Suprapubic skin (tissue), 4 donors: ENCODE measurements at places on chromosomes 3 and 15.

GRCh38 chr3:152156880-152157279, 111.8 kb upstream of the MBNL1 start:
- H3K4me1 ChIP-seq = no peaks in the 10 kb centered on the region
- no peaks in the 10 kb centered on the region for H3K27me3 ChIP-seq
- no peak for DNase-seq
- no peaks in the 10 kb centered on the region for H3K36me3 ChIP-seq

GRCh38 chr3:161274691-161275298, 53.7 kb downstream of the NMD3 start:
- H3K4me3 ChIP-seq = no peak overlapping the region
- peaks cover 6% of the 10 kb centered on the region for H3K4me1 ChIP-seq
- DNase-seq = no peak
- no peak overlapping the region for H3K27ac ChIP-seq
- H3K36me3 ChIP-seq = no peaks in the 10 kb centered on the region

DNA sequence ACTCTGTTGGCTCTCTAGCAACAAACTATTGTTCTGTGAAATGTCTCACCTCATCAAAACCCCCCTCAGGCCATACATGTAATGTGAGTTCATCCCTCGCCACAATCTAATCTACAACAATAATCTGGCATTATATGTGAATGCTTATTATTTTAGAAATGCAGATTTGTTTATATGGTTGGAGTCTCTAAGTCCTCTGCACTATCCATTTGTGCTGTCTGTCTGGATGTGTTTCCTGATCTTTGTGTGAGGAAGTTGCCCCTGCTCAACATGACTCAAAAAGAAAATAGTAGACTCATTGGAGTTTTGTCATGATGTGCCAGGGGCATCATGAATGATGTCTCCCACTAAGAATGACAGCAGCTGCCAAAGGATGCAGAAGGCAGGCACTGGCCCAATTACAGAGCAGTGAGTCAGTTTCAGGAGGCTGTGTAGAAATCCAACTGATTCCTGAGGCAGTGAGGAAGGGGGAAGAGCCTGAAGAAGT, 161.6 kb upstream of the PDZRN3 start:
- no peak for DNase-seq
- no peaks in the 10 kb centered on the region for H3K27me3 ChIP-seq
- no peaks in the 10 kb centered on the region for H3K36me3 ChIP-seq

DNA sequence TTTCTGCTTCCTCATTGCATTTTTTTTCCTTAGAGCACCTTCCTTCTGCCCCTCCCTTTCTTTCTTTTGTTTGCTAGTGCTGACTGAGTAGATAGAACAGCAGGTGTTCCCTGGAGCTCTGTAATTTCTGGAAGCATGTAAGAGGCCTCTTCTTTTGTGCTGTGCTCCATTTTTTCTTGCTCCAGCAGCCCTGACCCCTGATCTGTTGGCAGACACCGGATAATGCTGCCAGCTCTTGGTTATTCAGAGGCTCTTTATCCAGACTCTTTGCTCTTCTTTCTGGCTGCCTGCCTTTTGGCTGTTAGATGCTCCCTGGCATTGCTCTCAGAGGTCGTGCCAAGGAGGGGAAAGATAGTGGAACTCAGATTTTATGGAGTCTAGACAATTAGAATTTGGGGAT, 104.4 kb upstream of the RBMS3 start:
- DNase-seq = no peak
- H3K36me3 ChIP-seq = no peaks in the 10 kb centered on the region
- H3K27me3 ChIP-seq = no peaks in the 10 kb centered on the region
- no peaks in the 10 kb centered on the region for H3K4me1 ChIP-seq
- H3K4me3 ChIP-seq = no peak overlapping the region

DNA sequence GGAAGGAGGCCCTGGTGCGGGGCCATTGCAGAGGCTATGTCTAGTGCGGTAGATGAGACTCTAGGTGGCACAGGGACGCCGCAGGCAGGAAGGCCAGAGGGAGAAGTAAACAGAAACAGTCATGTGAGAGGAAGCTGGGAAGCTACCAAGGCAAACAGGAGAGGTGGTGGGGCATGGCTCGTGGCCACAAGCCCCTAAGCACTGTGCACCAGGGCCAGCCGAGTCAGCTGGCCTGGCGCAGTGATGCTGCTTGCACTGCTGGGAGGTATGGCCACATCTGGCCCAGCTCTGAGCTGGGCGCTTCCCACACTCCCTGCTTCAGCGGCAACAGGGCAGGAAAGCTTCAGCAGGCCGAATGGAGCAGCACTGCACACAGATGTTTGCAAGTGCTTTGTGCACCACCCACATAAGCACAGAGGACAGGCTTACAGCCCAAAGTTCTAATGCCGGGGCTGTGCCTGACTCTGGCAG, 76.6 kb downstream of the SRGAP3 start:
- H3K36me3 ChIP-seq = no peaks in the 10 kb centered on the region
- H3K4me3 ChIP-seq = no peak overlapping the region
- H3K27ac ChIP-seq = no peak overlapping the region
- no peak for DNase-seq
- H3K27me3 ChIP-seq = no peaks in the 10 kb centered on the region
